Cerebellum (tissue), 4 donors: ENCODE measurements at places on chromosomes 6 and 20.

- no peak for DNase-seq
These were observed 557.5 kb downstream of the CD83 start for GRCh38 chr6:14674867-14675648.

- no peak for DNase-seq
These were observed 111.6 kb upstream of the ADTRP start for GRCh38 chr6:11890209-11890608.

DNA sequence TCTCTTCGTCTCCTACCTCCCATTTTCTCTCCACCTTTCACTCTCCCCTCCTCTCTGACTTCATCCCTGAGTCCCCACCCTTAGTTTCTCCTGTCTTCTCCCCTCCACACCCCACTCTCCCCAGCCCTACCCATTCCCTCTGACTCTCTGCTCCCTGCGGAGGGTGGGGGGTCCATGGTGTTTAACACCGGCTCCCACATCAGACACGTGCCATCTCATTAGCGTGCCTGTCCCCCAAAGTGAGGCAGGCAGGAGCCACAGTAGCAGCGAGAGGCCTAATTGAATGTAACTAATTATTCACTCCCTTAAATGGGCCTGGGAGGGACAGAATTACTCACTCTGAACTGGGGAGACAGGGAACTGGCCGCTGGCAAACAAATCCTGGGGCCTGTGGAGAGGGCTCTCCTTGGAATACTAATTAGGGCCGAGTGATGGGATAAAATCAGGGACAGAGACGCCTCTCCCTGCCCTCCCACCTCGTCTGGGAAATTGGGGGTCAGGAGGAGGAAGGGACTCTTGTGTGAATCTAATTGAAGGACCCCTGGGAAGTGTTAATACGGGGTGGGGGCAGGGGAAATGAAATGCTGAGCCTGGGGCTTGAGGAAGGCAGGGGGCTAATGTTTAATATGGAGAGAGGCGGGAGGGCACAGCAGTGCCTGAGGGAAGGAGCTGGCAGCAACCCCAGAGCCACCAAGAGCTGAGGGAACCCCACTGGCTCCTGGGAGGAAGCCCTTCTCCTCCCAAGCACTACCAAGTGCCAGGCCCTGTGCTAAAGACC is 17.9 kb downstream of the CD40 start:
- DNase-seq: no peak

DNA sequence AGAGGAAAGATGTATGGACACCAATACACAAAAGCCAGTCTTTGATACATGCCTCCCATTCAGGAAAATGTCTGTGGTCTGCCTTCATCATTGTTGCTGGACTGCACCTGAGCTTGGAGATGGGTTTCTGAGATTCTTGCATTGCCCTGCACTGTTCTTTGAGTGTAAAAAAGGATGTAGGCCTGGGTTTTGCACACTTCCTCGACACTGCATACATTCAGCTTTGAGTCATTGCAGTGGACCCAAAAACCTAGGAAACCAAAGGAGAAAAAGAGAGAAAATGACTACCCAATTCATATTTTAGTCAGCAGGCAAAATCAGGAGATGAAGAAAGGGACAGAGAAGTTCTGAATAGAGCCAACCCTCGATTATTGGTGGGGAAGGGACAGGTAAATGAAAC is 9.0 kb downstream of the TOMM6 start:
- no peak for DNase-seq

GRCh38 chr6:107179004-107179403 is 63.7 kb upstream of the BEND3 start:
- no peak for DNase-seq

GRCh38 chr6:36336779-36337241 is at the start of gene BNIP5:
TSS of gene BNIP5 (minus strand) at chr6:36336888. CDS start at chr6:36330690, 6,198 bp downstream.
- DNase-seq: no peak

DNA sequence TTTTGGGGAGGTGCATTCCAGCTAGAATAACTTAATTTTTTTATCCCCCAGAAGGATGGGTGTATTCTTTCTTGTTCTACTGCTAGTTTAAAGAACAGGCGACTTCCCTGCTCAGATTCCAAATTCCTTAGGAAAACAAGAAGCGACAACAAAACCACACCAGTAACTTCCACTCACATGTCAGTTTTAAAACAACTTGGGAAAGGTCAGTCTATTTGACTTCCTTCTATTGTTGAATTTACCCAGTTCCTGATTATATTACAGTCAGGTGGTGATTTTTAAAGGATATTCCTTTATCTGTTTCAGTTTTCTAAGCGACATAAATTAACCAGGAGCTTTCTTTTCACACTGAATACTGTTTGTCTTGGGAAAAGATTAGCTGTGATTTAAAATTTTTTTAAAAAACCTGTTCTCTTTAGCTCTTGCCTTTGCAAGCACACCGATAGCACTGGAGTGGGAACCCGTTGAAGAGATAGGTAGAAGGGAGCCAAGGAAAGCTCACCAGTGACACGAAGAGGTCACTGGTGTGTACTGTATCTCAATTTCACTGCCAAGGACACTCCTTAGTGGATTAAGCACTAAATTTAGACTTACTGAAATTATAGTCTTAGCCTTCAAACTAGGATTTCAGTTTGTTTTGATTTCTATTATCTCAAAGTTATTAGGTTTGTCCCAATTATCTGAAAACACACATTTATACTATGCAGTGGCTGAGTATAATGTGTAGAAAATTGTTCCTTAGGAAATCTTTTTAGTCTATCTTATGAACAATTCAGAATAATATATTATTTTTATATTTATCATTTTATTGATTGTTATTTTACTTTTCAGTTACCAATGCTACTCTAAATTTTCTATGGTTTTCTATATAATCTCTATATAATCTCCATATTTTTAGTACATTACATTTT is 22.3 kb downstream of the MARCKS start:
- peak; percentile 83 for DNase-seq

DNA sequence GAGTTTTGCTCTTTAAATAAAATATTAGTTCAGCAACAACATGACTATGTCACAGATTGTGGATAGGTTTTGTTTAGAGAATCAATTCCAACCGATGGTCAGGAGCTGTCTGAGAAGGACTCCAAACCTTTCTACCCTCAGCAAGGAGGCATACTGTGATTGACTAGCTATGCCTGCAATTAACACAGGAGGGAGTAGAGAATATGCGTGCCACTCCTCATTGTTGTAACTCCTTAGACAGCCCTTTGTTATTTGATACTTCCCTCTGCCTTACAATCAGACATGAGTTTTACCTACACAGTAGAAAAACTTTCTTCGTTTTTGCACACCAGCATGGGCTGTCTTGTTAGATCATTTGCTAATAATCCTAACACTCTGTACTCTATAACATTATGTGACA is 796.5 kb downstream of the PRIM2 start:
- DNase-seq: no peak

DNA sequence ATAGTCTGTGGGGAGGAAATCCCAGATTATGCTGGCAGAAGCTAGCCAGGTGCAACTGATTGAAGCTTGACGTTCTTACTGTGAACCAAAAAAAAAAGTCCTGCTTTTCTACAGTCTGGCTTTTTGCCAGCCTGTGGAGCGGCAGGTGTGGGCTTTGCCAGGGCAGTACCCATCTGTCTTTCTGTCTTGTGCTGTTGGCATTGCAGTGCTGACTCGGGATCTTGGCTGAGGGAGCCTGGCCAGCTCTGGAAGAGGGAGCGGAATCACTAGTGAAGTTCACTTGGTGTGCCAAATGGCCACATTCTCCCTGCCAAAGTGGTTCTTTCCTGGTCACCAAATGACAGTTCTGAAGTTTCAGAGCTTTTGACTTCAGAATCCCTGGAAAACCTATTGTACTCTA is 5.0 kb downstream of the KIF3B start:
- DNase-seq: peak; percentile 91

DNA sequence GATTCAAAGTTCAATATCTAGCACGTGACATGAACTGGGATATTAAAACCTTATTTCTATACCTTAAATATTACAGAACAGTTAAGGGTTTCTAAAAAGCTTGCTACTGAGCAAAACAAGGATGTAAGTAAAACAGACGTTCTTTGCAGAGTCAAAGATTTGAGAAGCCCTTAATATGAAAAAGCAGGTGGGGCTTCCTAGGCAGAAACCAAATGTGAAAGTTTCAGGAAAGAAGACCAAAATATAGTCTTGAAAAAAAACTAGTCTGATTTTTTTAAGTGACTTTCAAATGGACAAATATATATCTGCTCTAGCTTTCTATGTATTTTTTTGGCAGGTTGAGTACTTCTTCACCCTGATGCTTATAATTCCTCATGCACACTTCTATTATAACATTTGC is 63.2 kb downstream of the TNFRSF21 start:
- no peak for DNase-seq

- DNase-seq: no peak
These were observed 23.2 kb downstream of the MAS1 start for GRCh38 chr6:159913862-159914564.

GRCh38 chr6:158853880-158854213 is 34.7 kb upstream of the EZR start:
- DNase-seq: no peak

DNA sequence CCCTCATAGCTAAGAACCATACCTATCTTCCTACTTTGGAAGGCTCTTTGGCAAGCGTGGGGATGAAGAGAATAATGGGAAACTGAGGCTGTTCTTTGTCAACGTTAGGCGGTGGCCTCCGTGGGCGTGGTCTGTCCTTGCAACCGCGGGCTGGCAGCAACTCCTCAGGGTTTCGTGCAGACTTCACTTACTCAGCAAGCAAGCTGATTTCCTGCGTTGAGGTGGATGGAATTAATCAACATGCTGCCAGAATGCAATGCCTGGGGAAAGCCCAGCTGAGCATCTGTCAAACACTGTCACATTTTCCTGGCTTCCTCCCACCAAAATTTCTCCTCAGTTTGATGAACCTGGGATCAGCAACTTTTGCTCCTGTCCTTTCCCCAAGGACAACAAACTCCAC is 9.2 kb upstream of the IL17F start:
- no peak for DNase-seq
